ENCODE measurements at places on chromosomes 12 and 14.

- peak; percentile 89 for DNase-seq
Measured at GRCh38 chr12:69988481-69989321, 163.7 kb downstream of the MYRFL start.

DNA sequence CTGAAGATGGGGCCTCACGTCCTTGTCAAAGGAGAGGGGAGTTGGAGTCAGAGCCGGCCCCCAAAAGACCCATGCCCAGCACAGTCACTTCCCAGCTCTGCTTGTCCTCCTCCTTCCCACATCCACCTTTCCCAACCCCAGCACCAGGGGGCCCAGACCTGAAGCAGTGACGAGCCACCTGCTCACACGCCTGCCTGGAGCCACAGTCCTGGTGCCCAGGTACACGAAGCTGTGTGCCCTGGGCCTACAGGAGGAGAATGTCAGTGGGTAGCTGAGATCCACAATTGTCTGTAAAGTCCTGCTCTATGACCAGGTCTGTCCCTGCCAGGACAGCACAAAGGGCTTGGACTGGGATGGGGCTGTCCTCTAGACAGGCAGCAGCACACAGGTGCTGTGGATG lies 126.8 kb upstream of the PZP start:
- DNase-seq = no peak

GRCh38 chr14:22282949-22283348 lies 306.1 kb downstream of the DAD1 start:
- no peak for DNase-seq

- DNase-seq = no peak
Measured at GRCh38 chr12:124828264-124829007, 35.2 kb downstream of the SCARB1 start.

DNA sequence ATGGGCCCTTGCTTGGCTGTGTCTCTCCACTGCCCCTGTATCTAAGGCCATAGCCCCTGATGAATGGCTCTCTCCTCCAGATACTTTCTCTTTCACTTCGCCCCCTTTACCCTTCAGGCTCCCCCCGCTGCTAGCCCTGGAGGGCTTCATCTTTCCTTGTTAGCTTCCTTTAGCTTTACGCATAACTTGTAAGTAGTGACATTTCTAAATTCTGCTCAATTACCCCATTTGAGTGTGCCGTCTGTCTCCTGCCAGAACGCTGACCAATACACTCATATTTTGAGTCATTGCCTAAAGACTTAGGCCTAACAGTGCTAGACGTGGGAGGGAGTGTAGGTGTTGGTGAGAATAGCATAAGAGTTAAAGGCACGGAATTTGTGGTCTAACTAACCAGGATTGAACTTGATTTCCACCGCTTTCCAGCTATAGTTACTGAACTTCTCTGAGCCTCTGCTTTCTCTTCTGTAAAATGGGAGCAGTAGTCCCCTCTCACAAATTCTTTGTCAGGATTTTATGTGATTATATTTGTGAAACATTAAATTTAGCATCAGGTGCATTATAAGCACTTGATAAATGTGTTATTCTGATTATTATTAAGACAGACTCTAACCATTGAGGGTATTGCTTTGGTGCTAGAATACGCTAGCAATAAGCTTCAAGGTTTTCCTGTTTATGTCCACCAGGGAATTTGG lies 129.3 kb downstream of the ZFP36L1 start:
- DNase-seq = no peak

GRCh38 chr12:108162207-108162606 lies 33.1 kb downstream of the WSCD2 start:
- peak; percentile 31 for DNase-seq

GRCh38 chr12:11882301-11883019 lies 188.3 kb upstream of the BCL2L14 start:
- DNase-seq = no peak

DNA sequence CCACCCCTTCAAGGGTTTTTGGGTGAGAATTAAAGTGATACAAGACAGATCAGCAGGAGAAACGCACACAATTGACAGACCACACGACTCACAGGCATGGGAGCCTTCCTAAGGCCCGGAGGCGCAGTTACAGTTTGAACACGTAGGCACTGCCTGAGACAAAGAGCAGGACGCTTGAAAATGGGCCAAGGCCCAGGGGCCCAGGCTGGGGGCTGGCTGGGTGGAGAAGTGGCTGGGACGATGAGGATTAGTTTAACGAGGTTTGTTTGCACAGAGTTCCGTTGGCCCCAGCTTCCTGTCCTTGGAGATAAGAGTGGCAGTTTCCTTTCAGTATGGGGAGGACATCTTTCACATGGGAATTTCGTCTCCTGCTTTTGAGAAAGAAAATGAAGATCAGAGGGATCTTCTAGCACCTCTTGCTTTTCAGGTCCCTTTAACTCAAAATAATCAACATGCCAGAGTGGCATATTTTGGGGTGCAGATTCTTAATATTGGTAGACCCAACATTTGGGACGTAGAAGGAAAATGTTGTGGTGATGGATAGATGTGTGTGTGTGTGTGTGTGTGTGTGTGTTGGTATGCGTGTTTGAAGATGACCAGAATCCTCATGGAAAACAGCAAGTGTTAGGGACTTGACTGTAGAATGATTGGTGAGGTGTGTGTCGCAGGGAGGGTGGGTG lies 44.6 kb downstream of the DLK1 start:
- no peak for DNase-seq

DNA sequence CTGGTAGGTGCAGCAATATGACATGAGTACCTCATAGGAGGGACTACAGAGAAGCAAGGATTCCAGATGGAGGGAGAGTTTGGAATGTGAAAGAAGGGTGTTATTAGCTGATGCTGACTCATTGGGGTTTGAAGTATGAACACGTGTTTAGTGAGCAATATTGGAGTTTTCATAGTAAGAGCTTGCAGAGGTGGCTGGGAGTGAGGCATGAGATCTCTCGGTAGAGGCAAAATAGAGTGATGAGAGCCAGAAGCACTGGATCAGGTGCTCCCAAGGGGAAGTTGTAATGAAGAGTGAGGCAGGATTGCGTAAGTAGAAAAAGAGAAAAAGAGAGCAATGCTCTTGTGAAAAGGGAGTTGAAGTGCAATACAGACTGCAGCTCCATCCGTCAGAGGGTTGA lies 42.1 kb downstream of the MGST1 start:
- peak; percentile 10 for DNase-seq

- no peak for DNase-seq
Measured at GRCh38 chr12:109064143-109064542, 11.8 kb downstream of the USP30 start.

GRCh38 chr12:76508128-76508980 lies 51.2 kb downstream of the OSBPL8 start:
- DNase-seq = no peak

GRCh38 chr14:70640938-70641547 lies 673 bp upstream of the TTC9 start:
- peak; percentile 36 for DNase-seq

DNA sequence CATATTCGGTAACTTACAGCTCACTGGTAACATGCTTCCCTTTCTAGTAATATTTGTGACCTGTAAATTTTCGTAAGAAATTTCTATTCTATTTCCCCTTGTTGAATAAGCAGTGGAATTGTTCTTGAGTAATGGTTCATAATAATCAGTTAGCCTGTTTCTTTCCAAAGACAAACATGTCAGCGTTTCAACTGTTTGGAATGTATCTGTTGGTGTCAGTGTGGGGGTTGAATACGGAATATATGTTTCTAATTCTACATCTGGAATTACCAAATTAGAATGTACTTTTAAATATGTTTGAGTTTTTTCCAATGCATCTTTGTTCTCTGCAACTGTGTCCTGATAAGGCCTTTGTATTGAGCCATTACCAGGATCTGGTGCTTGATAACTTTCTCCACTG lies 2.0 kb downstream of the BBS10 start:
- no peak for DNase-seq

- no peak for DNase-seq
Measured at GRCh38 chr14:43988989-43989388, 518.1 kb downstream of the FSCB start.

- no peak for DNase-seq
Measured at GRCh38 chr14:36950812-36951211, 221.6 kb downstream of the SLC25A21 start.

DNA sequence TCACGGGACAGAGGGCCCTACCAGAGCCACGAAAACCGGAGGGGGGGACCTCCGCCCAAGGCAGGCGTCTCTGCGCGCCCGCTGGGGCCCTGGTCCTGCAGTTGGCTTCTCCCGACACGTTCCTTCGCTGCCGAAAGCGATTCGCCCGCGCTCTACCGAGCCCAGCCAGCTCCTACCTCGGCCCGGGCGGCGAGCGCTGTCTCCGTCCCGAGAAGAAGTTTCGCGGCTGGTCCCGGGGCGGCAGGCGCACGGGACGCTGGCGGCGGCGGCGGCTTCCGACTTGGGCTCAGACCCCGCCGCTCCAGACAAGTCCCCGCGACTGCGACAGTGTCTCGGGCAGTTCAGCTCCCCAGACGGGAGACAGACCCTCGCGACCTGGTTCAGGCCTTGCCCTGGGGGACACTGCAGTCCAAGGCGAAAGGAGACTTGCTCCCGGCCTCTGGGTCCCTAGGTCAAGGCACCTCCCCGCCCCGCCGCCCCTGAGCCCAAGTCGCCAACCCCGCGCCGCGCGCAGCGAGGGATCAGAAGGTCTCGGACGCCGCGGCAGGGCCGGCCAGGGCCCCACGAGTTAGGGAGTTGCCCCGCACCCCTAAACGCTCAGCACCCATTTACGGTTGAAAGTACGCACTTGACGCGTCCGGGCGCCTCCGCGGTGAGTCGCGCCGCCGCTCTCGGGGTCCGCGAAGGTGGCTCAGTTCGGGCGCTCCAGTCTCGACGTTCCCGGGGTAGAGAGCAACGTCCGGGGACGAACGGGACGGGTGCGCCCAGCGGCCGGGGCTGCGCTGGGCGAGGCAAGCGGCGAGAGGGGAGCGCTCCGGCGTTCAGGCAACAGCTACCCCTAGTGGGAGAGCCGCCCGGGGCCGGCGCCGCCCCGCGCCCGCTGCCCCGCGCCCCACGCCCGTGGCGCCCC lies 1.4 kb upstream of the DIO3 start:
- DNase-seq = peak; percentile 60

DNA sequence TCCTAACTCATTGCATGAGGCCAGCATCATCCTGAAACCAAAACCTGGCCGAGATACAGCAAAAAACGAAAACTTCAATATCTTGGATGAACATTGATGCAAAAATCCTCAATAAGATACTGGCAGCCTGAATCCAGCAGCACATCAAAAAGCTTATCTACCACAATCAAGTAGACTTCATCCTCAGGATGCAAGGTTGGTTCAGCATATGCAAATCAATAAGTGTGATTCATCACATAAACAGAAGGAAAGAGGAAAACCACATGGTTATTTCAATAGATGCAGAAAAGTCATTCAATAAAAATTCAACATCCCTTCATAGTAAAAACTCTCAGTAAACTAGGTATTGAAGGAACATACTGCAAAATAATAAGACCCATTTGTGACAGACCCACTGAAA lies 56.5 kb upstream of the PPFIA2 start:
- DNase-seq = no peak

GRCh38 chr12:56520506-56520905 lies 1.1 kb upstream of the RBMS2 start:
- DNase-seq = no peak

DNA sequence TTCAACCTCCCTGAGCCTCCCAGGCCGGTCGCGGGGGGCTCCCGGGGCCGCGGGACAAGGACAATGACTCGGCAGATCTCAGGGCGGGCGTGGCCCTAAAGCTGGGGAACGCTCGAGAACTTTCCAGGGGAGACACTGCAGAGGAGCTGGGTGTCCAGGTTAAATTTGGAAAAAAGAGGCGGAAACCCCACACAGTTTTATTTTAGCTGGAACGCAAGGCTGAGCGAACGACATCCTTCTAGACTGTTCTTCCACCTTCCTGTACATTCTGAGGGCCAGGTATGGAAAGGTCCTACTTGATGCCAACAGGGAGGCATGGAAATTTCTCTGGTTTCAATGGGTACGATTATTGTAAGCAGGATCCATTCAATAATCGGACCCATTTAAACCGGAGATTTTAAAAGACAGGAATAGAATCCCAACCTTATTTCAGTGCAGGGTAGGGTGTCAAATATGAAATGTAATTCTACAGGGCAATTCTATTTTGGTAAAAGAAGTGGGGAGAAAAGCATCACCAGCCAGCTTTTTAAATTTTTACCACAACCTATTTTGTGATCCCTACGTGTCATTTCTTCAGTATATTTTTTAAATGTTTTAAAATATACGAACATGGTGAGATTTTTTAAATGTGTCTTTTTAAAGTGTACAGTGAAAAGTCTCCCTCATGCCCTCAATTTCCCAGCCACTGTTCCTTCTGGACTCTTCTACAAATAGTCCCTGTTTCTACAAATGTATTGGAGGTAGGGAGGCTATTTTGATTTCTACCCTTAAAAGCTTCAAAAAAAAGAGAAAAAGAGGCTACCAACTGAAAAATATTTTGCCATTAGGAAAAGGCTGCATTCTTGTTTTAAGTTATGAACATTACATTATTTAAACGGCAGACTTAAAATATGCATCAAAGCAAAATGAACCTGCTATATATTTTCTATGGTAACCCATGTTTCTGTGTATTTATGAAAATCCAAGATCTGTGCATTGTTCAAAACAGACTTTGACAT lies 1.1 kb upstream of the UBC start:
- DNase-seq = no peak

GRCh38 chr14:46233786-46234185 lies 417.8 kb downstream of the RPL10L start:
- DNase-seq = no peak

DNA sequence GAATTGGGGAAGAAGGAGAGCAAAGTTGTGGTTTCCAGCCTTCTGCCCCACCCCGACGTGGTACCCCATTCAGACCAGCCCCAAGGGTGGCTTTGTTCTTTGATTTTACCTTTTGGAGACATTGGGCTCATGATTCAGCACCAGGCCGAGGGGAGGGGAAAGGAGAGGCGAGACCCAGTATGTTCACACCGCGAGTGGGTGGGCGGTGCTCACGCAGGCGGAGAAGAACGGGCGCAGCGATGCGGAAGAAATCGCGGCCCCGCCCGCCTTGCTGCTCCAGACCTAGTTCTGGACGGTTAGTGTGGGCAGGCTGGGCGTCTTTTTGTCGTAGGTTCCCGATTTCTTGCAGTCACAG lies 963 bp downstream of the ATL1 start:
- peak; percentile 69 for DNase-seq

GRCh38 chr14:67987606-67988005 lies 168.0 kb downstream of the RAD51B start:
- peak; percentile 86 for DNase-seq

DNA sequence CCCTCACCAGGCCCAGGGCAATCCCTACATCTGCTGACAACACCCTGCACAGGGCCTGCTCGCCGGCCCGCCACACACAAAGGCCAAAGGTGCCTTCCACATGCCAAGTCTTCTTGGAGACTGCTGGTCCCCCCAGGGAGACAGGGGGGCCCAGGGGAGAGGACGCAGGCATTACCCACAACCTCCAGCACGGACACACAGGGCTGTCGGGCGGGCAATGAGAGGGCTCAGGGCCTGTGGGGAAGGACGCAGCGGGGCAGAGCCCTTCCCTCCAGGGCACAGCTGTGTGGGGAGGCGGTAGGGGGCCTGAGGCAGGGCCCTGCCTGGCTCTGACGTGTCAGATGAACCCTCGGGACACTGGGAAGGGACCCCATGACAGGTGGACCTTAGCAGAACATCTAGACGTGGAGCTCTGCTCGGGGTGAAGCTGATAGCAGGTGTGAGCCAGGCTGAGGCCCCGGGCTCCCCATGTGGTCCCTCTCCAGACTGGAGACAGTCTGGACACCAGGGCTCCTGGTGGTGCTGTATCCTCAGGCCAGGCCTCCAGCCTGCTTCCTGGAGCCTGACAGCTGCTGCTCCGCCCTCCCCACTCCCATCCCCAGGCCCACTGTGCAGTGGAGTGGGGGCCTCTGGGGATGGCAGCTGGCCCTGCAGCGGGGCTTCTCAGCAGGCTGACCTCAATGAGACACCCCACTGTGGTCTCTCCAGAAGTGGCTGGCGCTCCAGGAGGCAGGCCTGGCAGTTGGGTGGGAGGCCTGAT lies 31.6 kb upstream of the NUDT14 start:
- no peak for DNase-seq

Measured in muscle of back (tissue), 13 donors.